ENCODE measurements at places on chromosomes 11 and 22. TPM values are rescaled to one million over a fixed set of nuclear protein-coding genes. Genes with fewer than 3 reads are reported as not detected.

The DGAT2 gene
- 17.2 TPM for polyA plus RNA-seq

The LDLRAD3 gene
- polyA plus RNA-seq = 1.3 TPM

The DNAJB13 gene
- not detected for polyA plus RNA-seq

The RTN4R gene
- 1.5 TPM for polyA plus RNA-seq

The OR2D3 gene
- polyA plus RNA-seq = not detected

The TRABD gene
- polyA plus RNA-seq = 40.8 TPM

The SCGB1A1 gene
- not detected for polyA plus RNA-seq

The KRTAP5-6 gene
- not detected for polyA plus RNA-seq

The FOLR3 gene
- polyA plus RNA-seq = 0.23 TPM

The HBD gene
- polyA plus RNA-seq = not detected

The MMP8 gene
- polyA plus RNA-seq = 0.13 TPM

The TBX10 gene
- not detected for polyA plus RNA-seq

The APOA5 gene
- polyA plus RNA-seq = not detected

The ANGPTL5 gene
- 0.95 TPM for polyA plus RNA-seq

The KLHL35 gene
- 0.64 TPM for polyA plus RNA-seq

The OR52I2 gene
- not detected for polyA plus RNA-seq

The RPS6KA4 gene
- polyA plus RNA-seq = 18.8 TPM

The KREMEN1 gene
- polyA plus RNA-seq = 14.9 TPM

The MACROD1 gene
- polyA plus RNA-seq = 497 TPM

The OR52E1 gene
- not detected for polyA plus RNA-seq

The APOL2 gene
- polyA plus RNA-seq = 55.5 TPM

The OR52E8 gene
- not detected for polyA plus RNA-seq

The DCPS gene
- polyA plus RNA-seq = 17.1 TPM

The POU2AF1 gene
- polyA plus RNA-seq = 0.30 TPM

The PRG3 gene
- polyA plus RNA-seq = not detected

The NRIP3 gene
- polyA plus RNA-seq = not detected

The NNMT gene
- 83.2 TPM for polyA plus RNA-seq

Data from heart right ventricle (tissue), 16 donors.